ENCODE measurements at places on chromosomes 4 and X.
A peak's percentile ranks its signal among the peaks of the same experiment; 100 is the strongest.

DNA sequence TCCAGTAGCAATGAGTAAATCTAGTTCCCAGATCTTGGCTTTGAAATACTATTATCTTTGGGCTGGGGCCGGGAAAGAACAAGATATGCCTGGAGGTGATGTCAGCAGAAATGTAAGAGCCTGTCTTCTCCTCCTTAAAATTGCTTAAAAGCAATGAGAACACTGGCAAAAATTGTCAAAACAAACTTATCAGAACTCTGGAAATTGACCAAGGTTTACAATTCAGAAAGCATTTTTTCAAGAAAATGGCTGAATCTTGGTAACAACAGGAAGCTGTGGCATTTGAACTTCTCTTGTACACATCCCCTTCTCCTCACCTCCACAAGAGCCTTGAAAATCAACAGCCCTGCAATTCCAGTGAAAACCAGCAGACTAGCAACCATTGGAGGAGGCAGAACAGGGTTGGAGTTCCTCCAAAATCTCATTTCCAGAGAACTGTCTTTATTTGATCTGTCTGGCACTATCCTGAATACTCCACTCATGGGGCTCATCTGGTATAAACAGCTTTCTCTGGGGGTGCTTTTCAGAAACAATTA, 13.5 kb downstream of the TIMP1 start:
- peak; percentile 51 for DNase-seq

- no peak for DNase-seq
These were observed 38.3 kb upstream of the MMAA start for GRCh38 chr4:145580906-145581305.

- DNase-seq, result no peak
These were observed 53.5 kb upstream of the IL21 start for GRCh38 chr4:122674371-122674770.

DNA sequence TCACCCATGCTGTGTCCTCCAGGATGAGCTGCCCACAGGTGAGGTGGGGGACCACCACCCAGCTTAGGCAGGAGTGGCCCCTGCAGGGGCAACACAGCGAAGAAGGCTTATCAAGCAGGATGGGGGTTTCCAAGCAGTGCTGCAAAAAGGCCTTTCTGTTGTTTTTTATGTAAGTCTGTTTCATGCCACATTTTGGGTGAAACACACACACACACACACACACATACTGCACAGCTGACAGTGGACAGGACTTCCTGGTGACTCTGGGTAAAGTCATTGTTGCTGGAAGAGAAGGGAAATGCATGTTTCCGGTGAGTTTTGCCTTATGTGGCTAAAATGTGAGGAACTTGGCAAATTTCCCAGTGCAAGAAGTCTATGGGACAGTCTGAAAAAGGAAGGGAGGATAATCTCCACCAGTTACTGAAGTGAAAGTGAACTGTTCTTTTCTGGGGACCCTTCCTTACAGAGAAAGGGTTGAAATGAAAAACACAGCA, 119.2 kb downstream of the IRF2 start:
- peak; percentile 81 for DNase-seq

DNA sequence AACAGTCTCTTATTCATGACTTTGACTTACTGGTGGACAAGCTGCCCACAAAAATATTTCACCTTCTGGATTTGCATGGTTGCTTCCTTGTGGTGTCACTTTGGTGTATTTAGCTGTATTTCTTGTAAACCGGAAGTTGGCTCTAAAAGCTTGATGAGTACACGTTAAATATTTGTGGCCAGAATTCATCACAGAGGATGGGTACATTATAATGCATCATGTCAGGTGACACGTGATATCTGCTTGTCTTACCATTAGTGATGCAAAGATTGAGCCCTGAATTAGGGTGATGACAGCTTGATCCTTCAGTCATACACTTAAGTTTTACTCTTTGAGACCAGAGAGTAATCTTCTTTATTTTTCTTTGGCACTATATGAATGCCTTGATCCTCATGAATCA, 188.3 kb upstream of the RPS6KA3 start:
- DNase-seq, result no peak

DNA sequence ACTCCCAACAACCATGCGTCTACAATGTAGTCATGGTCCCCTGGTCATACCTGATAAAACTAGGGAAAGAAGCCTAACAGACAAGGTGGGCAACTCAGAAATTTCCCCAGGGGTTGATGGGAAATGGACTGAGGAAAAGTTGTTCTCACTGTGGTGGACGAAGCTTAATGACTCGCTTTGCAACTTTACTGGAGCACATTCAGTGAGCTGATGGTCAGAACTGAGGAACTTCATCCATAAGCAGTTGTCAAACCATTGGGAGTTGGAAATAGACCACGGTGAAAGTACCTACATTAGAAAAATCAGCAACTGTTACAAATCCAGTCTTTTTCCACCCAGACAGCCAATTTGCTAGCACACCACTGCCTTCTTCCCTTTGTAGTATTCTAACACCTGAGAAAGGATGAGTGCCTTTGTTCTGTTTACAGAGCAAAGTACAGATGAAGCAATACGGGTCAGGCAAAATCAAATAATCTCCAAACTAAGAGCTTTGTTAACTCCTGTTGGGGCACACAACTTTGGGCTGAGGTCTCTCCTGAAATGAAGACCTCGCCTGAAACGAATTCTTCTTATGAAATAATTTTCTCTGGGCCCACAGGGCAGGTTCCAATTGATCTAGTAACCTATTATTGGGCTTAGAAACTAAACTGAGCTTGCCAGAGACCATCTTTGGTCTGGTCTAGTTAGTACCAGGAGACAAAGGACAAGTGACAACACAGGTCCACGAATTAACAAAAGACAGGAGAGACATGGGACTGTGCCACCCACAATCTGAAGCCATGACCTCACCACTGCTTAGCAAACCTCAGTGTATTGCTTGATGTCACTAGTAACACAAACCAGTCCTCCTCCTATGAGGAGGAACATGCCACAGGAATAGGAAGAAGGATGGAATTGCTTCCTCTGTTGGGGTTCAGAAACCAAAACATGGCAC, 58.9 kb upstream of the NFKB1 start:
- DNase-seq, result no peak

GRCh38 chr4:5044341-5044740, 6.9 kb upstream of the STK32B start:
- no peak for DNase-seq

GRCh38 chr4:8607603-8608481, 15.3 kb downstream of the CPZ start:
- DNase-seq, result no peak

- peak; percentile 9 for DNase-seq
These were observed 71.3 kb upstream of the KIT start for GRCh38 chr4:54586320-54586955.

DNA sequence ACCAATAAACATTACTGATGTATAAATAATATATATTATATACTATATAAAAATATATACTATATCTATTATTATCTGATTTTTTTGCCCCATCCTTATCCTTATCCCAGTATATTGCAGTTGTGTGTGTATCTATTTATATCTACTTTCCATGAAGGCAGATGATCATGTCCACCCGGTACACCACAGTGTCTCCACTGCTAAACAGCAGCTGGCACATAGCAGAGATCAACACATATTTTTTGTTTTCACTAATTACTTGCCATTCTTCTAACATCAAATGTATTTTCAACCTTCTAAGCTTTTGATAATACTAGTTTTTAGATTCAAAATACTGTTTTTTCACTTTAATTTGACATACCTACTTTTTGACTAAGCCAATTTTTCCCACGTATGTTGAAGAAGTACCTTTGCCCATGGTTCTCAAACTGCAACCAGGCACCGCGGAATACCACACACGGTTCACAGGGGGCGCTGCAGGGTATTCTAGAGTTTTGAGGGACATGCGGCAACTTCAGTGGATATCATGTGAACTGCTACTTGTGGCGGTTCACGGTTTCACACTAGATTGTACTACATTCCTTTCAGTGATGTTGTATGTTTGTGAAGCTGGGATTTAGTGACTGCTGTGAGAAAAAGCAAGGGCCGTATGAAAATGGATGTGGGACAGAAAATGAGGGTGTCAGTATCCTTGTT, 182.5 kb upstream of the NPY2R start:
- no peak for DNase-seq

All from skeletal muscle cell (primary cell).